ENCODE measurements at places on chromosomes 7 and 10.

DNA sequence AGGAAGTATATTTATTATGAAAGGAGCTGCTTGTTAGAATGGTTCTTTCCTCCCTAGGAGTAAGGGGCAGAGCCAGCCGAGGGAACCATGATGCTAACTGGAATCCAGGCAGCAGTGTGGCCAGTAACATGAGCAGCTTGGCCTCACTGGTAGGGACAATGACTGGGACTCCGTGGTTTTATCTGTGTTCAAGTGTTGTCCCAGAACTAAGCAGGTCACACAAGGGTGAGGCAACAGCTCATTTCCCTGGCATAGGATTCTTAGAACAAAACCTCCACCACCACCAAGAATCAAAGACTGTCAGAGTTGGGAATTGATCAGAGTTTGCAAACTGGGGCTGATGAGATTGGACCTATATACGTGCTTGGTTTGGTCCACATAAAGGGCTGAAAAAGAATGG is 138.9 kb upstream of the COBL start:
- no peak for DNase-seq

DNA sequence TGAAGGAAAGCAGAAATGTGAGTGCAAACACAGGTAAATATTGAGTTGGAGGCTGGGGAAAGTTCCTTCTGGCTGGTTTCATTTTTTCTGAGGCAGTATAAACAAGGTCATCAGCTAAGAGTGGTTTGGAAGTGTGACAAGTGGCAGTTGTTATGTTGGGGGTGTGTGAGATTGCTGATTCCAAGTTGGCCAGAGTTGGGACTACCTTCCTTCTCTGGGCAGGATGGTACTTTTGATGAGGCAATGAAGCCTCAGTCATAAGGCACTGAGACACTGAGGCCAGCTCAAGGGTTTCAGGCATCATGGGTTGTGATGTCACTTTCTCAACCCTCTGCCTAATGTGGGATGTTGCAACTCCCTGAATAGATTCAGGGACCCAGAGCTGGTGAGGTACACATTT is 8.2 kb upstream of the PTTG1IP2 start:
- no peak for DNase-seq

DNA sequence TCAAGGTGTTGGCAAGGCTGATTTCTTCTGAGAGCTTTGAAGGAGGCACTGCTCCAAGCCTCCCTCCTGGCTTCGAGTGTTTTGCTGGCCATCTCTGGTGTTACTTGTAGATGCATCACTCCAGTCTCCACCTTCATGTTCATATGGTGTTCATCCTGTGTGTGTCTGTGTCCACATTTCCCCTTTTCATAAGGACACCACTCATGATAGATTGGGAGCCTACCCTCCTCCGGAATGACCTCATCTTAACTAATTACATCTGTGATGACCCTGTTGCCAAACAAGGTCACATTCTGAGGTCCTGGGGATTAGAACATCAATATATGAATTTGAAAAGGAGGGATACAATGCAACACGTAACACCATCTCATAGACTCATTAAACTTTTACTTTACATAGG is 119.0 kb downstream of the CREB5 start:
- no peak for DNase-seq

DNA sequence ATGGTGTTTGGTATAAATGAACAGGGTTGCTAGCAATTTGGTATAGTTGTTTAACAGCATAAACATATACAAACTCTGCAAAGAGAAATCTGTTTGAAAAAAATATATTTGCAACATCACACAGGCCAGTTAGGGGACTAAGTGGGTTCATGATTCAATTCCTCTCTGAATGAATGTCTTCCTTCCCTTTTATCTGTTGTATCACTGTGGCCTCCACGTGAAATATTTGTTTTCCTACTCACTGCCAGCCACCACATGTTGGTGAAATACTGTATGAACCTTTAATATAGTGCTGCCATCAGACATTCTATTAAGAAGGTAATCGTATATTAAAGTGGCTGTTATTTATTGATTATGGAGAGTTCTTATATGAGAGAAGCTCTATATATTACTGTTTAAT is 157.0 kb downstream of the ARID5B start:
- no peak for DNase-seq

DNA sequence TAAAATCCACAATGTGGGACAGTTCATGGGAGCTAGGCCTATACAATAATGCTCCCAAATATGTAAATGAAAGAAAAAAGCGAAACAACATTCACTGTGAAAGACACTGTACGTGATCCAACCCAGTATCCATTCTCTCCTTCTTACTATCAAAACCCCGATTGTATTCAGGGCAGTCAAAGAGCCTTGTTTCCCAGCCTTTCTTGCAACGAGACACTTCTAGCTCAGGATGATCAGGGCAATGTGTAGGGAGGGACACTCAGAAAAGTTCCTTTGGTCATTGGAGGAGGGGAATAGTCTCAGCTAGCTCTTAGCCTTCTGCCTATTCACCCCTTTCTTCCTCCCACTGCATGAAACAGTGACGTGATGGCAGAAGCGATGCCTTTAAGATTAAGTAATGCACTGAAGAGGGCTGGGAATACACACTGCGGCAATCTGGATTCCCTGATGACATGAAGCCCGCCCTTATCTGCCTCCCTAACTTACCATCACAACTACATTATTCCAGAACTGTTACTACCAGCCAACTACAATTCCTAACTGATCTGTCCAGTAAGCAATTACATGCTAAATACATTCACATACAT is 27.3 kb downstream of the UBE2H start:
- DNase-seq: no peak

DNA sequence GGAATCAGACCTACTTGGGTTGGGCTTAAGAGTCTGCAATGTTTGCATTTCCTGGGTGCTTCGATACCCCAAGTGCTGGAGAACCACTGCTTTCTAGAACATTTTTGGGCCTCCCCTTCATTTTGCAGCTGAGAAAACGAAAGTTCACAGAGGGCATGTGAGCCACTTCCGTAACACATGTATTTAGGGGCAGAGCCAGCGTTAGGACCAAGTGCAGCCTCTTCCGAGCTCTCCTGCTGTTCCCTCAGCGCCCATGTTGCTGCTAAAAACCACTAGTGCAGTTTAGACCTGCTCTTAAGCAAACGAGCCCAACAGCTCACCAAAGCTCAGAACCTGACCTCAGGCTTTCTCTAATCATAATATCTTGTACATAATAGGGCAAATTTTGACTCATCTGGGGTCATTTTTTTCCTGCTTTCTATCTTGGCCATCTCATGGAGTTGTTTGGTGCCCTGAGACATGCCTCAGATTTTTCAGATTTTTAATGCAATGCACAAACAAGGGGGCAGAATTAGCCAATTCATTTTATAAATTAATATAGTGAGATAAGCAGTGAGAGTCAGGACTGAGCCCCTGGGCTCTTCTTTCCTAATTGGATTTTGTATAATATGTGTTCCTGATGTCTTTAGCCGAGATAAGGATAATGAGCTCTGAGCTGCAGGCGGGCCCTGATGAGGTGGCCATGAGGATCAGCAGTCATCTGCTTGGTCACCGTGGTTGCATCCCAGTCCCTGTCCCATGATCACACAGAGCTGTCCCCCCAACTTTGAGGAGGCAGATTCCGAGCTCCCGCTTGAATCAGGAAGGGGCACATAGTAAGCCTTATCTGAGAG is 12.9 kb downstream of the BAG3 start:
- DNase-seq: no peak

- DNase-seq: no peak
Measured at GRCh38 chr7:12670000-12670729, 17.3 kb upstream of the ARL4A start.

DNA sequence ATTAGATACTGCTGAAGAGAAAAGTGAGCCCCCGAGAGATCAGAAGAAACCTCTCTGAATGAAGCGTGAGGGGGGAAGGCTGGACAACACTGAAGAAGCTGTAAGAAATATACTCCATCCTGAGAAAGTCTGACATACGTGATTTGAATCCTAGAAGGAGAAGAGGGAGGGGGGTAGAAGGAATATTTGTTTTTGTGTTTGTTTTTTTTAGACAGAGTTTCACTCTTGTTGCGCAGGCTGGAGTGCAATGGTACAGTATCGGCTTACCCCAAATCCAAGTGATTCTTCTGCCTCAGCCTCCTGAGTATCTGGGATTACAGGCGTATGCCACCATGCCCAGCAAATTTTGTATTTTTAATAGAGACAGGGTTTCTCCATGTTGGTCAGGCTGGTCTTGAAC is 52.6 kb downstream of the GALNT11 start:
- no peak for DNase-seq

DNA sequence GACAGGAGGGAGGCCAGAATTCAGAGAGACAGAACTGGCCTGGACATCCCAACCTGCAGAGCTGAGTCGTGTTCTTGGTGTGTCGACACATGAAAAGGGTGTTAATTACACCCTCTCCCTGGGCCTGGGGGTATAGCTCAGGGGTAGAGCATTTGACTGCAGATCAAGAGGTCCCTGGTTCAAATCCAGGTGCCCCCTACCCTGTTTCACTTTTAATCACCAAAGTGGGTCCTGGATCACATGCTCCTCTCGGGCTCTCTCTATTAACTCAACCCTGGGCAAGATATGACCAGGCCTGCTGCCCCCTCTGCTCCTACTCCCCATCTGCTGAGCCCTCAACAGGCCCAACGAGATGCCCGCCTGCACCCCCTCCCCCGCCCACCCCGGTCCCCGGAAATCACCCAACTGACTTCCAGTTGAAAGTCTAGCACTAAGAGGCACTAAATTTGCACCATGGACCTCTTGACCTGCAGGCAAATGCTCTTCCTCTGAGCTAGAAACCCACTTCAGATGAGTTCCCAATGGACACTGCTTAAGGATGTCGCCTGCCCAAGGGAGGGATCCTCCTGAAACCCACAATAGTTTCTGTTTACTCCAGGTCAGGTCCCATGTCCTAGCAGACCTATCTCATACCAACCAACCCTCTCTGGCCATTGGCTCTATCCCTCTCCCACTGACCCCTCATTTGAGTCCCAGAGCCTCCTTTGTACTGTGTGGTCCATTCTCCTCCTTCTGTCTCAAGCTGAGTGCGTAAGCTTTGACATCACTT is 137.6 kb downstream of the ZNF467 start:
- DNase-seq: no peak

DNA sequence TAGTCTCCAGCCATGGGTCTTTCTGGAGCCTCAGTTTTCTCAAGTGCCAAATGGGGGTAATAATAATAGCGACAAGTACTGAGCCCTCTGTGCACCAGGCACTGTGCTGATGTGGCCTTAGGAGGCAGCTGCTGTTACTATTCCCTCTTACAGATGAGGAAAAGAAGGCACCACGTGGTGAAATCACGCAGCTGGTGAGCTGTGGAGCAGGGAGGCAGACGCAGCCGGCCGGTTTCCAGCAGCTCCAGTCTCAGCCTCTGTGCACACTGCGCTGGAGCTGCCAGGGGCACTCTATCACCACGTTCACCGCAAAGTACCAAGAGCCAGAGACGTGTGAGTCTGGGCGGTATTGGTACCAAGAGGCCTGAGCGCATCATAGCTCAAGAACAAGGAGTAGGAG is 9.6 kb downstream of the PYROXD2 start:
- no peak for DNase-seq

DNA sequence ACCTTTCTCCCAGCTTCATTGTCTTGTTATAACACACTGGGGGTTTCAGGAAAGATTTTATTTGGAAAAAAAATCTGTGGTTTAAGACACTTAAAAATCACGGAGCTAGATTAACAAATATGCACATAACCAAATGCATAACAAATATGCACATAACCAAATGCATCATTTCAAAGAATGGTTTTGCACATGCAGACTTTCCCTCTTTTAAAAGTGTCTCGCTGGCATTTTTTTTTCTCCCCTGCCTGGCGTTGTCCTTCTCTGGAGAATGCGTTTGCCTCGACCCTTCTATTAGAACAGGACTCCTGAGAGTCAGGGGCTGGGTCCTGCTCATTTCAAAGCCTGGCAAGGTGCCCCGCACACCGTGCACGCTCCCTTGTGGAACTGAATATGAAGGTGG is 42.7 kb upstream of the LOXL4 start:
- DNase-seq: no peak

DNA sequence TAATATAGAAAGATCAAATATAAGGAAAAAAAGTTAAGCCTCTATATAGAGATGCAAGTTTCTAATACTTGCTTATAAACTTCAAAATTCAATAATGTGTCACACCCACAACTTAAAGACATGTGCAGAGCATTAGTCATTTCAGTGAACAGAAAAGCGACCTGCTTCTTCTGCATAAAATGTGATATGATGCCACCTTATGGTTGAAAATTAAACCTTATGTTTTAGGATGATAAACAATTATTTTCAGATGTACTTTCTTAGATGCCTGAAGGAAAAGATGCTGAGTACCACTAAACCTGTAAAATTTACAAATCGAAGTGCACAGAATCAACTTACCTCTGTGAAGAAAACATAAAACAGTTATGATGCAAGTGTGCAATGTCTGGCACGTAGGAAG is 96.0 kb downstream of the MTERF1 start:
- no peak for DNase-seq

- no peak for DNase-seq
Measured at GRCh38 chr7:100539436-100540006, 518 bp downstream of the AGFG2 start.

DNA sequence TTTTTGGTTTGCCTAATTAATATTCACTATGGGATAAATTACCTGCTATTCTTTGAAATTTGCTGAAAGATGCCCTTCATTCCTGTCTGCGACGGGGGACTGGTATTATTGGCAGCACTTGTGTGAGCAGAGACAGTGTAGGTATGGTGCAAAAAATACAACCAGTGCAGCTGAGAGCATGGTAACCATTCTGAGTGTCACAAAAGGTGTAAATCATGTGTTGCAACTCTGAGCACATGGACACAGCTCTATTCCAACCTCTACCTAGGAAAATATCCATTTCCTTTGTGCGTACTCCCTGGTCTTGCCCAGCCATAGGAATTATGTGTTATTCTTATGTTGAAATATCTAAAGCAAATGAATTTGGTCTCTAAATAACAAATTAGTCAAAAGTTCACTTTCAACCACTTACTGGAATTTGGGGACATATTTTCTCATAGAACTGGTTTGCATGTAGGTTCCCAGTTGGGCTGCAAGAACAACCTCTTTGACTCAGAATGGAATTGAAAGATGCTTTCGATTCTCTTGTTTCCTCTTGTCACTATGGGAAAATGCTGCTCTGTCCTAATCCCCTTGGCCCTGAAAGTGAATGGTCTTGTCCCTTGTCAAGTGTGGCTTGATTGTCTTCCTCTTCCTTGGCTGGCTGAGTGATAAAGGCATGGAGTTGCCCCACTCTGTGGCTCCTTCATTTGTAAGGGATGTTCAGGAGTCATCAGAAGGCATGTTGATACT is 57.0 kb downstream of the CELF2 start:
- DNase-seq: no peak

GRCh38 chr7:151087245-151088018 is 1.2 kb downstream of the AGAP3 start:
- peak; percentile 29 for DNase-seq

GRCh38 chr10:69473304-69473990 is 22.2 kb downstream of the TSPAN15 start:
- no peak for DNase-seq

DNA sequence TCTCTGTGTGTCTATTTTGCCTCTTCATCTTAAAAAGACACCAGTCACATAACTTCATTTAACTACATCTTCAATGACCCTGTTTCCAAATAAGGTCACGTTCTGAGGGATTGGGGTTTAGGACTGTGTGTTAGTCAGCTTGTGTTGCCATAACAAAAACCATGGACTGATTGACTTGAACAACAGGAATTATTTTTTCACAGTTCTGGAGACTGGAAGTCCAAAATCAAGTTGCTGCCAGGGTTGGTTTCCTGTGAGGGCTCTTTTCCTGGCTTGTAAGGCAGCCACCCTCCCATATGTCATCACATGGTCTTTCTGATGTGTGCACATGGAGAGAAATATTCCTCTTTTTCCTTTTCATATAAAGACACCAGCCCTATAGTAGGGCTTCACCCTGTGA is 55.3 kb downstream of the REEP3 start:
- no peak for DNase-seq

- DNase-seq: no peak
Measured at GRCh38 chr10:74637685-74638084, 188.7 kb upstream of the KAT6B start.
